ENCODE measurements at places on chromosomes 4 and X.

DNA sequence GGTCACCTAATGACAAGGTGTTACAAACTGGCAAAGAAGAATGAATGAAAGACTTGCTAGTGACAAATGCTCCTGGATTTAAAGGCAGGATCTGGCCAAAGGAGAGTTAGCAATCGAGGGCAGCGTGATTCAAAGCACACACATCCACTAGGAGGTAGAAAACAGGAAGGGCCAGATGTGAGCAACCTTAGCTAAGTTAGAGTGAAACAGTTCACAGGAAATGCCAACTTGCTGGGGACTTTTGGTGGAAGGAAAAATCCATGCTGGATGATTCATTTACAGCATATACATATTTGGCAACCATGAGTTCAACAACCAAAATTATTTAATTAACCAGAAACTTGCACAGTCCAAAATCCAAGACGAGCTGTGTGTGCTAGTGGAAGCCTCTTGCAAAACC, 276.9 kb downstream of the PTTG2 start:
- DNase-seq, result no peak

- no peak for DNase-seq
These were observed 277.2 kb downstream of the EPHA5 start for GRCh38 chr4:65393078-65393477.

- no peak for DNase-seq
These were observed 442.0 kb upstream of the ADGRL3 start for GRCh38 chr4:60757986-60758680.

DNA sequence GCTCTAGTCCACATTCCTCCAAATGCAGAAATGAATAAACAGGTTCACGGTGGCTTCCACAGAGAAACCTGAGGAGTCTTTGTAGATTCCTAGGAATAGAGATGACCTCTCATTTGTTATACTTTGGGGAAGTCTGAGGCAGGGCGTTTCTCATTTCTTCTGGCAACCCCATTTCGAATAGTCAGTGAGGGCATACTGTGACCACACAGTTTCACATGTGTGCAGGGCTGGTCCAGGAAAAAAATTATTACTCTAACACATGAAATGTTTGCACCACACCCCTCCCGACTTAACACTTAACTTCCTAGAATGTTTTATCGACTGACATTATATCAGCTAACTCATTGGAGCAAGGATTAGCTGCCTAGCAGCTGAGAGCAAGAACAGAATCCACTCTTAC, 12.0 kb downstream of the FRMD7 start:
- no peak for DNase-seq

DNA sequence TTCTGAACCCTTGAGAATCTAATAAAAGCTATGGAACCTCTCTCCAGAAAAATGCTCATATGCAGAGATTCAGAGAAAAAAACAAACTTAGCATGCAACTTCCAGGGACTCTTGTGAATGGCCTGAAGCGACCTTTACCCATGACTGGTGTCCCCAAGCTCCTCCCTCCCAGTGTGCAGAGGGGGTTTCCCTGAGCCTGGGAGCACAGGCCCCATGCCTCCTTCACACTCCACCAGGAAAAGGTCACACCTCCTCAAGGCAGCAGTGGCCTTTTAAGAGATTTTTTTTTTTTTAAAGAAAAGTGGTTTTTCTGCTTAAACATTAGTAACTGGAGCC, 13.3 kb upstream of the UBA6 start:
- DNase-seq, result no peak

DNA sequence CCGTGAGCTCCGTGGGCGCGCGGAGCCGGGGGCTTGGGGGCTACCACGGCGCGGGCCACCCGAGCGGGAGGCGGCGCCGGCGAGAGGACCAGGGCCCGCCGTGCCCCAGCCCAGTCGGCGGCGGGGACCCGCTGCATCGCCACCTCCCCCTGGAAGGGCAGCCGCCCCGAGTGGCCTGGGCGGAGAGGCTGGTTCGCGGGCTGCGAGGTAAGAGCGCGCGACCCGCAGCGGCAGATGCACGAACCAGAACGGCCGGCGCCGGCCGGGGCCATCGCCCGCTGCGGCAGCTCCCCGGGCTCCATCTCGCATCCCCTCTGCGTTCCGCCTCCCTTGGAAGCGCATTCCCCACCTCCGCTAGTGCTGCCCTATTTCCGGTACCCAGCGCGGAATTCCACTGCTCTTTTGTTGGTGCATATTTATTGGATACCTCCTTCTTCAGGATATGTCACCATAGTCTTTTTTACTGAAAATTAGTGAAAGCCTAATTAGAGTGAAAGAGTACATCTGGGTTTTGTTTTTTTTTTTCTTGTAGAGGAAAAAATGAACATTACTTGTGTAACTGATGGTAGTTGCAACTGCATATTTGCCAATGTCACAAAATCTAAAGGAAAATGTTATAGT, 797 bp downstream of the PKD2 start:
- no peak for DNase-seq

All from breast epithelium (tissue), 4 donors.